ENCODE measurements at places on chromosomes 13 and 19. TPM values are rescaled to one million over a fixed set of nuclear protein-coding genes. Genes with fewer than 3 reads are reported as not detected.

DNA sequence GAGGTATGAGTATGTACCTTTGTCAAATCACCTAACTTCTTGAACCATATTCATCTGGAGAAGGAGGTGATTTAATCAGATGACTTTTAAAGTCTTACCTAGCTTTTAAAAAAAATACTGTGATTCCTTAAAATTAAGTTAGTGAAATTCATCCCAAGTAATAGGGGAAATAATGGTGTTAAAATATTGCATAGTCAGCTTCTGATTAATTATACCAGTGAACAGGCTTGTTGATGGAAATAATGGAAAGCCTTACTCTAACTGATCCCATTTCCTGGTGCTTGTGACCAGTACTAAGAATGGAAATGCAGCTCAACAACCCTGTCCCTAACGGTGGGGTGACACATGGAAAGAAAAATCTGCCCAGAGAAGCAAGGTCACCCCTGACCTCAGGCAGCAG lies 130.7 kb downstream of the CDK8 start:
- no peak for DNase-seq

GRCh38 chr19:50790922-50791467 lies 780 bp downstream of the ACP4 start:
- DNase-seq: no peak

GRCh38 chr19:17718550-17718946 lies 732 bp upstream of the MAP1S start:
- DNase-seq: no peak

GRCh38 chr19:49473868-49474541 lies at the start of gene FLT3LG:
FLT3LG (plus strand) TSS chr19:49474215; CDS start chr19:49474640, 425 bp downstream.
- DNase-seq: peak; percentile 69

- DNase-seq: no peak
Measured at GRCh38 chr19:54614726-54615125, 15.6 kb upstream of the LILRB1 start.

GRCh38 chr13:98059276-98059675 lies 83.6 kb upstream of the FARP1 start:
- DNase-seq: no peak

DNA sequence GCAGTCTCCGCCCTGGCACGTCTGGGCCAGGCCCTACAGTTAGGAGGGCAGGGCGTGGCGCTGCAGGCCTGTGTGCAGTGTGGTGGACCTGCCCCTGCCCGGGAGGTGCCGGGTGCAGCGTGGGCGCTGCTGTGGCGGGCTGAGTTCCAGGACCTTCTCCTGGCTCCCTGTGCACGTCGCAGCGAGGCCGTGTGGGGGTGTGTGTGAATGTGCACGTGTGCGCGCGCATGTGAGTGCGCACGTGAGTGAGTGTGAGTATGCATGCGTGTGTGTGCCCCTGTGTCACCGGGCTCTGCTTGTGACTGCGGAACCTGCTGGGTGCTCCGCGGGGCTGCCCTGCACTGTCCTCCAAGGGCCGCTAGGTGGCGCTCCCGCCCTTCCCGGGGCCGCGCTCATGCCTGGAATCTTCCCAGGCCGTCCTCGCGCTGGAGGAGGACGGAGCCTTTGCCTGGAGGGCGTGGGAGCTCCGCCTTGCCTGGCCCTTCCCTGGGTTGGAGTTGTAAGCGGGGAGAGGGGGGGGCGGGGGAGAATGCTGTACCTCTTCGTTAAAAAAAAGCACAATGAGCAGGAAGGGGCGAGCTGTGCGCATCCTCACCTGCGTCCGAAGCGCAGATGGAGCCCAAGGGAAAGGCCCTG lies 79.3 kb downstream of the KDM4B start:
- DNase-seq: peak; percentile 84

GRCh38 chr19:15296353-15296752 lies 36.0 kb downstream of the BRD4 start:
- DNase-seq: no peak

- peak; percentile 75 for DNase-seq
Measured at GRCh38 chr19:42150364-42150763, 18.1 kb upstream of the POU2F2 start.

GRCh38 chr13:64397701-64398100 lies 2832.4 kb downstream of the PCDH9 start:
- no peak for DNase-seq

GRCh38 chr13:102580552-102581169 lies 16.1 kb upstream of the TPP2 start:
- DNase-seq: no peak

GRCh38 chr19:50711805-50712204 lies 7.8 kb downstream of the SHANK1 start:
- no peak for DNase-seq

GRCh38 chr13:33194820-33195692 lies 90.5 kb downstream of the STARD13 start:
- DNase-seq: peak; percentile 44

- no peak for DNase-seq
Measured at GRCh38 chr13:109096101-109096500, 466.7 kb downstream of the MYO16 start.

- DNase-seq: peak; percentile 71
Measured at GRCh38 chr19:41352609-41353465, 885 bp downstream of the TGFB1 start.

DNA sequence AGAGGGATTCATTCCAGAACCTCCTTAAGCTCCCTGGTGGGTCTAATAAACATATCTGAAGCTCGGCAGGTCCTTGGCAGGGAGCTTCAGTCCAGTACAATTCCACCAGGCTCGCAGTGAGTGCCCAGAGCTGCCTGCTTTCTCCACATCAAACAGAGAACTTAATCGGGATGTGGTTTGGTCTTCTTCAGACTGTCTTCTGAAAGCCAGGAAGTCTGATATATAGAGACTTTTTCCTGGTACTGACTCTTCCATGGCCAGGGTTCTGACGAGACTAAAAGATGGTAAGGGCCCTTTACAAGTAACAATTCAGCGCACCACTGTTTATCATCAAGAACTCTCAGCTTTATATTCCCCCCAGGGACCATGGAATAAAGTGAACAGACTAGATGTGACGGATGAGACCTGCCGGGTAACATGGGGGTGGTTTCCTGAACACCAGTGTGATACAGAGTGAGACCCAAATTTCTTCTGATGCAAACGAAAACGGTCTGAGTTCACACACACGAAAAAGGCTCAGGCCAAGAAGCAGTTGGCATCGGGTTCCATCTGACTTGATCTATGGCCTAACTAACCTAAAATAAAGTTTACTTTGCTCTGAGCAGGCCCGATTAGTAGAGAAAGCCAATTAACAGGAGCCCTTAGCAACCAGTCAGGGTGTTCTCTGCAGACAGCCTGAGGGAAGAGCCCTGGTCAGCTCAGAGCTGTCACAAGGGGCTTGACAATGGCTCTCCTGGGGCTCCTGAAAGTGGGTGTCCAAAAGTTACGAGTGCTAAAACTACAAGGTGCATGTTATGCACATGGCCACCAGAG lies 29.0 kb downstream of the RANBP3 start:
- no peak for DNase-seq

GRCh38 chr19:43797556-43797955 lies 4.7 kb downstream of the LYPD5 start:
- no peak for DNase-seq

GRCh38 chr19:19670070-19670551 lies 1.5 kb downstream of the ZNF101 start:
- DNase-seq: no peak

DNA sequence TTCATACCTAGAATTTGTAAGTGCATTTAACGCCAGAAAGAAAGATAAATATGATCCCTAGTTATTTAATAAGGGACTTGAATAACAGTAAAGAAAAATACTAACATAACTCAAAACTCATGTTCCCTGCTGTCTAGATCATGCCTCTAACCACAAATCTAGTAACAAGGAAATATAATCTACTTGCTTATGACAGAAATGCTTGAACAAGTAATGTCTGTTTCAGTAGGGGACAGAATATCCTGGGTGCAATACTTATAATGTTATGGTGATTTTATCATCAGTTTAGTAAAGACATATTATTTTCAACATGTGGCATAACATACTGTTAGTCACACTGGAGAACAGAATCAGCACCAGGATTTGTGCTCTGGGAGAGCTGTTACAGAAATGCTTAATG lies 861.9 kb upstream of the SLITRK1 start:
- DNase-seq: no peak

GRCh38 chr13:30869491-30869890 lies 36.6 kb upstream of the MEDAG start:
- DNase-seq: no peak

DNA sequence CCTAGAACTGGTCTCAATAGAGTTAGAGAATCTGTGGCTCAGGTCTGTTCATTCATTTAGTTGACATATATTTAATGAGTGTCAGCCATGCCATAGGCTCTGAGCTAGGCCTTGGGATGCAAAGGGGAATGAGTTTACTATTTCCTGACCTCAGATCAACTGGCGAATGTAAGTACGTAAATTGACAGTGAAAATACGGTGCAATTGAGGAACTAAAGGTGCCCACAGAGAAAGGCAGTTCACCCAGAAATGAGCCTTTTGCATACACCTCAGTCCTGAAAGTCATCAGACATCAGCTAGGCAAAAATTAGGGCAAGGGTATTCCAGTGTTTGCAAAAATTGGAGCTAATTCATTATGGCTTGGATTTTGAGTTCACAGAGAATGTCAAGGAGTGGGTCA lies 20.6 kb upstream of the UPF3A start:
- DNase-seq: no peak

GRCh38 chr13:61084988-61085387 lies 330.7 kb downstream of the PCDH20 start:
- no peak for DNase-seq

- no peak for DNase-seq
Measured at GRCh38 chr19:11658970-11659369, 61.7 kb downstream of the ZNF627 start.

- DNase-seq: no peak
Measured at GRCh38 chr19:18089726-18090125, 3.0 kb upstream of the IL12RB1 start.

DNA sequence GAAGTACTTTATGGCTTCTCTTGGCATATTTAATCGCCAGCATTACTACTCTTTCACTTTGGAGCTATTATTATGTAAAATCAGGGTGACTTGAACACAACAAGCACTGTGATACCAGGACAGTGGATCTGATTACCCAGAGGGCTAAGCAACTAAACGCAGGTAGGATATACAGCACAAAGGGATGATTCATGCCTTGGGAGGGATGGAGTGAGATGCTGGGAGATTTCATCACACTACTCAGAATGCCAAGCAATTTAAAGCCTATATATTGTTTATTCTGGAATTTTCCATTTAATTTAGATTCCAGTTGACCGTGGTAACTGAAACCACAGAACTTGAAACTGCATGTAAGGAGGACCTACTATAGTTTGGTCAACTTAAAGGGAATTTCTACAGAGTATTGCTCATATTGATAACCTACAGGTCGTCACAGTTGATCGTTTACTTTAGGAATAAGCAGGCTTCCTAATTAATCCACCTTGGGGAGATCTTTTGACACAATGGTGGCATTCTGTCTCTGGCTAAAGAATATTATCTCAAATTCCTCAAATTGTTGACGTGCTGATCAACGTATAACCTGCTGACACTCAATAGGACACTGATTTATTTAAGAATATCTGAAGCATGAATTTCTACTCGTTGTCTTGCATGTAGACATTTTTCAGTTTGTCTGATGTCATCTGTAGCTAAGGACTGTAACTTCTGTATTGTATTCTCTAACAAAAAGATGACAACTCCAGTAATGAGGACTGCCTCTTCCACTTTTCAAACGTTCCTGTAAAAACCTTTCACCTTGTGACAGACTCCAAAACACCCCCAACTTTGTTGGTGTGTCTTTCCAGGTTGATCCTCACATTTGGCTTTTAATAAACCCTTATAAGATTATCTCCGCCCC lies 254.2 kb downstream of the GPC5 start:
- no peak for DNase-seq

DNA sequence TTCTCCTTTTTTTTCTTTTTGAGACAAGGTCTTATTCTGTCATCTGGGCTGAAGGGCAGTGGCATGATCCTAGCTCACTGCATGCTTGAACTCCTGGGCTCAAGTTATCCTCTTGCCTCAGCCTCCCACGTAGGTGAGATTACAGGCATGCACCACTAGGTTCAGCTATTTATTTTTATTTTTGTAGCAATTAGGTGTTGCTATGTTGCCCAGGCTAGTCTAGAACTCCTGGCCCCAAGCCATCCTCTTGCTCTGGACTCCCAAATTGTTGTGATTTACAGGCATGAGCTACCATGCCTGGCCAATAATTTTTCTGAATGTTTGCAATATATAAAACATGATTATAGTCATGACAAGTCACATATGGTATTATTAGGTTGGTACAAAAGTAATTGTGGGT lies 161.1 kb upstream of the ATXN8OS start:
- no peak for DNase-seq

DNA sequence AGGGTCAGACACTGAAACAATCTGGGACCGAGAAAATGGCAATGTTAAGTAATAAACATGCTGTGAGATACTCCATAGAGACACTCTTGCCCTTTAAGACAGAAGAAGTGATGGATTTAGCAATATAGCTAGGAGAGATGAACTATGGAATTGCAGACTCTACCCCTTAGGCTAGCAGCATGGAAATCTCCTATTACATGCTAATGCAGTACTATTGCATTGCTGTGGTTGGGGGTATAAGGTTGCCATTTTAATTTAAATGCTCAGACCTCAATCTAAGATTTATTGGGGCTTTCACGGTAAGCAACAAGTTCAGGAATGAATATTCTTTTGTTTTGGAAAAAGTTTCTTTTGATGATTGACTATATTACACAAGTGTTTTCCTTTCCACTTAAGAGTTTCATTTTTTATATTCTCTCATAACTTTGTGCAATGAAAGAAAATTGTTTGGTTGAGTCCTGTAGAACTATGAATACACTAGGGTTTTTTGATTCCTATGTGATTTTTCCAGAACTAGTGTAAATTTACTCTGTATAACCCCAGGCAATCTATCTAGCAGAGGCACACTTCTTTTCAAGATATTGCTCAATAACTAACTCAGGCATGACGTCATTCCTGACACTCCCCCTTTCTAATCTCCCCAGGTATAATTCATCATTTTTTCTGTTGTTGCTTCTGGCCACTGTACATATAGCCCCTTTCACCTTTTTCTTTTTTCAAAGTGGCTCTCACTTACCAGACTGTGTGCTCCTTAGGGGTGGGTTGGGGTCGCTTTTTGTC lies 394.7 kb upstream of the KLF12 start:
- no peak for DNase-seq

DNA sequence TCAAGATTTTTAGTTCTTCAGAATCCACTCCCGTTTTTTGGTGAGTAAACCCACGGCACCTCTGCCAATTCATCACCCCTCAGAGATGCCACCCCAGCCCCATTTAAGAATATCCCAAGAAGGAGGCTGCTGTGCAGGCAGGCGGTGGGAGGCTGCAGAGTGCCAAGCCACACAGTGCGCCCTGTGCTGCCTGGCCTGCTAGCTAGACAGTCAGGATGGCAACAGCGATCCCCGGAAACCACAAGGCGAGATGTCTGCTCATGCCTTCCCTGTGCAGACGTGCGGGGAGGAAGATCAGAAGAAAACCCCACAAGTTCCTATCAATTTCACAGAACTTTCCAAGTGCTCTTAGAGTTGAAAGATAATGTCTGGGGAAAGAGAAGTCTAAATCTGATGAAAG lies 64.8 kb upstream of the GPR183 start:
- no peak for DNase-seq

The ZNF154 gene
- 3.1 TPM for polyA plus RNA-seq

The SOX21 gene
- polyA plus RNA-seq: not detected

The IGSF23 gene
- polyA plus RNA-seq: 1.1 TPM

The KLK12 gene
- not detected for polyA plus RNA-seq

The CCDC106 gene
- 22.8 TPM for polyA plus RNA-seq

The S1PR4 gene
- polyA plus RNA-seq: 0.23 TPM

The APOE gene
- polyA plus RNA-seq: 45.1 TPM

The TEKTIP1 gene
- polyA plus RNA-seq: 5.6 TPM

The PRDX2 gene
- 75.8 TPM for polyA plus RNA-seq

The MTIF3 gene
- polyA plus RNA-seq: 91.4 TPM

The TNFAIP8L1 gene
- 3.5 TPM for polyA plus RNA-seq

The TEX26 gene
- 0.42 TPM for polyA plus RNA-seq

The SERPINE3 gene
- polyA plus RNA-seq: not detected

The ZNF417 gene
- polyA plus RNA-seq: 2.8 TPM

The SLC8A2 gene
- polyA plus RNA-seq: 2.6 TPM
